Activated CD4-positive, alpha-beta T cell treated with anti-CD3 and anti-CD28 coated beads, Interleukin-2, Interleukin-6, amounts not matched to agents 100 ng/mL and 50 ng/mL, durations not matched to agents 16 hours and 8 hours (primary cell): ENCODE measurements at places on chromosomes 2 and 18.

GRCh38 chr2:142974288-142975024, 97.0 kb downstream of the KYNU start:
- DNase-seq = no peak

GRCh38 chr2:178962152-178962551, 87.8 kb downstream of the CCDC141 start:
- no peak for DNase-seq

- DNase-seq = no peak
Observed at GRCh38 chr2:235005603-235006259, 53.9 kb downstream of the SH3BP4 start.

- DNase-seq = no peak
Observed at GRCh38 chr2:15919716-15920434, 20.5 kb upstream of the MYCN start.

- no peak for DNase-seq
Observed at GRCh38 chr2:189421644-189422043, 19.6 kb upstream of the WDR75 start.

DNA sequence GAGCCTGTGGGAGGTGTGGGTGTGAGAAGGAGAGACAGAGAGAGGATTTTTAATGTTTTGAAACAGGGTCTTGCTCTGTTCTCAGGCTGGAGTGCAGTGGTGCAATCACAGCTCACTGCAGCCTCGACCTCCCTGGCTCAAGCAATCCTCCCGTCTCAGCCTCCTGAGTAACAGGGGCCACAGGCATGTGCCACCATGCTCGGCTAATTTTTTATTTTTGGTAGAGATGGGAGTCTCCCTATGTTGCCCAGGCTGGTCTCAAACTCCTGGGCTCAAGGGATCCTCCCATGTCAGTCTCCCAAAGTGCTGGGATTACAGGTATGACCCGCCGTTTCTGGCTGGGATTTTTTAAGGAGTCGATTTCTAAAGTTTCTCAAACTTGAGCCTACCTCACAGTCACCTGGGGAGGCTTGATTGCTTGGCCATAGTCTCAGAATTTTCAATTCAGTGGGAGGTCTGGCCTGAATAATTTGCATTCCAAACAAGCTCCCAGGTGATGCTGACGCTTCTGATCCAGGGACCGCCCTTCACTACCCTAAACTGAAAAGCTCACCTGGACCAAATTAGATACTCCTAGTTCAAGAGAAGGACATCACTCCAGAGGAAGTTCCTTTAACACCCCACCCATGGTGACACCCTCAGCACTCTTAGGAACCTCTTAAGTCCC, 70.8 kb upstream of the SLC1A4 start:
- no peak for DNase-seq
